Lung (tissue), 17 donors: ENCODE measurements at places on chromosomes 16 and 17. TPM values are rescaled to one million over a fixed set of nuclear protein-coding genes. Genes with fewer than 3 reads are reported as not detected.
A peak's percentile ranks its signal among the peaks of the same experiment; 100 is the strongest.

GRCh38 chr17:50146230-50146926 is 4.1 kb downstream of the PPP1R9B start:
- peaks cover 13% of the 10 kb centered on the region for H3K36me3 ChIP-seq
- H3K4me1 ChIP-seq: peaks cover 20% of the 10 kb centered on the region
- H3K27me3 ChIP-seq: no peaks in the 10 kb centered on the region
- DNase-seq: no peak
- H3K4me3 ChIP-seq: no peak overlapping the region

DNA sequence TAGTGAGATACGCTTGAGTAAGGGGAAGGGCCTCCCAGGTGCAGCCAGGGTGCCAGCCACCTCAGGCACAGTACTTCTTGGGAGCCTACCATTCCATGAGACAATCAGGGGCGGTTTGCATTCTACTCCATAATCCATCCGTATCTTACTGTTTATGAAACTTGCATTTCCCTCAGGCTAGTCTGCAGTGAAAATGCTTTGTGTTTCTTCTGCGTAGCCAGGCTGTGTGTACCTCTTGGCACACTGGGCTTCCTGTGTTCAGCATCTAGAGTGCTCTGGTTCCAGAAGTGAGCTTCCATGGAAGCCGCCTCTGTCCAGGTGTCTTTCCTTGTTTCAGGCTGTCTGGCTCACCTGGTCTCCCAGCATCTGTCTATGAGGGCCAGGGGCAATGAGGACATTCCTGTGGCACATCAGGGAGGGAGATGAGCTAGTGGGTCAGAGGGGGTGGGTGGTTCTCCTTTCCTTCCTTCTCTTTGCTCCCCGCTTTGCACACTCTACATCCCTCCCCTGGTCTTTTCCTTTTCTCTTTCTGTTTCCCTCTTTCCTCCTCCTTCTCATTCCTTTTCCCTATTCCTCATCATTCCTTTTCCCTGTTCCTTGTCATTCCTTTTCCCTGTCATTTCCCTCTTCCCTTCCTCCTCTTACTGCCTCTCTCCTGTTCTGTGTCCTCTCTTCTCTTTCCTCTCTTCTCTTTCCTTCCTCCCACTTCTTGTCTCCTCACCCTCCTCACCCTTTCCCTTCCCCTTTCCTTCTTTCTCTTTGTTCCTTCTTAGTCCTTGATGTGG is 386.5 kb downstream of the CPPED1 start:
- DNase-seq: no peak
- H3K27ac ChIP-seq: no peak overlapping the region
- no peaks in the 10 kb centered on the region for H3K4me1 ChIP-seq
- H3K4me3 ChIP-seq: no peak overlapping the region

GRCh38 chr16:86722970-86723369 is 144.6 kb downstream of the FOXL1 start:
- H3K4me3 ChIP-seq: no peak overlapping the region
- H3K27ac ChIP-seq: no peak overlapping the region
- DNase-seq: peak; percentile 58
- H3K36me3 ChIP-seq: no peaks in the 10 kb centered on the region
- H3K27me3 ChIP-seq: peaks cover 2% of the 10 kb centered on the region

DNA sequence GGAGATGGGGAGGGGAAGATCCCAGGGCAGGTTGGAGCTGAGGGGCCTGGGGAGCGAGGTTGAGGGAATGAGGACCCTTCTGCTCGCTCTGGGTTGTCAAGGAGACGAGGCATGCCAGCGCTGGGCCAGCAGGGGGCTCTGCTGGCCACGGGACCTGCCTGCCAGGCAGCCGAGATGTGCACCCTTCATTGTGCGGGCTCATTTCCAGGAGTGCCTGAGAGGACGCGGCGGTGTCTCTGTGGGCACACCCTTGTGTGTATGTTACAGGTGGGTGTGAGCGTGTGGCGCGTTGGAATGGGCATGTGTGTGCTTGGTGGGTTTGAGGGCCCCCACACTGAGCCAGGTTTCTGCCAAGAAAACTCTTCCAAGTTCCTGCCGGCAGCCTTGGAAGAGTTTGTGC is 15.9 kb downstream of the ARHGAP23 start:
- DNase-seq: peak; percentile 75
- H3K27me3 ChIP-seq: no peaks in the 10 kb centered on the region
- H3K36me3 ChIP-seq: no peaks in the 10 kb centered on the region
- peaks cover 14% of the 10 kb centered on the region for H3K4me1 ChIP-seq
- no peak overlapping the region for H3K4me3 ChIP-seq

DNA sequence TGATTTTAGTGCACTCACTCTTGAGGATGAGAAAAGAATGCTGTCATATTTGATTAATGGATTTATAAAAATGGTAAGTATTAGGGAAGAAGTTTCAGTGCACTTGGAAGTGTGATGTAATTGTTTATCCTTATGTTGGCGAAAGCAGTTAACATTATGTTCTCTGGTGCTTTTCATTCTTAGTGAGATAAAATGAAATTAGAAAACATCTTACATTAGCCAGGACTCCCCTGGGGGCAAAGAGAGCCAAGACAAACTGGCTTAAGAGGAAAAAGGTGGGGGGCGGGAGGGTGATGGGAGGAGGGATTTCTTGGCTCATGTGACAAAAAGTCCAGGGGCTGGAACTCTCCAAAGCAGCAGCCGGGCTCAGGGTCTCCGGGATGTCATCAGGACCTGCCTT is 73.2 kb downstream of the KNOP1 start:
- H3K27ac ChIP-seq: no peak overlapping the region
- H3K36me3 ChIP-seq: peaks cover 26% of the 10 kb centered on the region
- H3K27me3 ChIP-seq: no peaks in the 10 kb centered on the region
- no peaks in the 10 kb centered on the region for H3K4me1 ChIP-seq

- no peaks in the 10 kb centered on the region for H3K27me3 ChIP-seq
- H3K27ac ChIP-seq: no peak overlapping the region
- no peaks in the 10 kb centered on the region for H3K36me3 ChIP-seq
- no peak for DNase-seq
- no peaks in the 10 kb centered on the region for H3K4me1 ChIP-seq
Measured at GRCh38 chr16:81432937-81433557, 11.6 kb upstream of the CMIP start.

GRCh38 chr17:69150333-69150732 is 8.6 kb upstream of the ABCA6 start:
- no peak for DNase-seq
- no peaks in the 10 kb centered on the region for H3K36me3 ChIP-seq
- no peaks in the 10 kb centered on the region for H3K27me3 ChIP-seq
- H3K27ac ChIP-seq: no peak overlapping the region
- no peak overlapping the region for H3K4me3 ChIP-seq

GRCh38 chr17:332558-333322 is 19.9 kb downstream of the RPH3AL start:
- peak overlapping the region; percentile 62 for H3K27ac ChIP-seq
- no peak for DNase-seq
- no peak overlapping the region for H3K4me3 ChIP-seq
- H3K27me3 ChIP-seq: peaks cover 2% of the 10 kb centered on the region

DNA sequence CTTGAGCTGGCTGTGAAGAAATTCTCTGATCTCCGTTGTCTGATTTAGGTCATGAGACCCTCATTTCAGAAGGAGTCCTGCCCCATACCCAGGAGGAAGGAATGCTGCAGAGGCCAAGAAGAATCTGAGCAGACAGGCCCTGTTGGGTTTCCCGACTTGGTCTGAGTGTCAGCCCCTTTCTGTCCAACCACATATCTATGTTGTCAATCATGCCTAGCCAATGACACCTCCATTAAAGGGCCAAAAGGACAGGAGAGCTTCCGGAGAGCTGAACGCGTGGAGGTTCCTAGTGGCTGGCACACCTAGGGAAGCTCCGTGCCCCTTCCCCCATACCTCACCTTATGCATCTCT is 37.8 kb downstream of the PIMREG start:
- H3K36me3 ChIP-seq: peaks cover 2% of the 10 kb centered on the region
- H3K27me3 ChIP-seq: peaks cover 2% of the 10 kb centered on the region

GRCh38 chr17:48725004-48725287 is 2.0 kb downstream of the PRAC2 start:
- no peak for DNase-seq
- no peaks in the 10 kb centered on the region for H3K36me3 ChIP-seq
- no peak overlapping the region for H3K4me3 ChIP-seq
- no peaks in the 10 kb centered on the region for H3K4me1 ChIP-seq
- H3K27me3 ChIP-seq: peaks cover 98% of the 10 kb centered on the region

DNA sequence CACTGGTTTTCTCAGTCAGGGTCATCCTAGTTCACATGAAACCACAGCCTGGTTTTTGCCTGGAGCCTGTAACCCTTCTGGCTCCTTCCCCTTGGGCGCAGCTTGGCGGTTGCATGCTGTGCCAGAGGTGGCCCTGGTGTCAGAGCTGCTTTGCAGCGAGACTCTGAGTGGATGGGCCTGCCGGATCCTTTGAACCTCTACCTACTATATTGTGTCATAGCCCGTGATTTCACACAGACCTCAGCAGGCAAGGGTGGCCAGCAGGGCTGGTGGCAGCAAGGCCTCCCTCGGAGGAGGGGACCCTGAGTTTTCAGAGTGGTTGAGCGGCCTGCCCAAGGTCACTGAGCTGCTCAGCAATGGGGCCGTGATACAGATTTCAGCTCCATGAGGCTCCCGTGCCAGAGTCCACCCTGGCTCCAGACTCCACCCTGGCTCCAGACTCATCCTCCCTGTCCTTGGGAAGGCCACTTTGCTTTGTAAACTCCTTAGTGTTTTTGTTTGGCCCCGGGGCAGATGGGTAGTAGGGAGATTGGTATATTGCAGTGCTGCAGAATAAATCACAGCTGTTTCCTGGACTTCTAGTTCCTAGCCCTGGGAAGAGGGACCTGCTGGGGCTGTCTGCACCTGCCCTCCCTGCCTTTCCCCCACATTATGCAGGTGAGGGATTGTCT is 9.7 kb downstream of the MPRIP start:
- H3K4me1 ChIP-seq: peaks cover 39% of the 10 kb centered on the region
- no peak overlapping the region for H3K4me3 ChIP-seq
- no peak for DNase-seq
- peak overlapping the region; percentile 12 for H3K27ac ChIP-seq

GRCh38 chr17:73743518-73744201 is 99.4 kb upstream of the SDK2 start:
- H3K36me3 ChIP-seq: no peaks in the 10 kb centered on the region
- no peak for DNase-seq
- H3K4me1 ChIP-seq: no peaks in the 10 kb centered on the region
- no peak overlapping the region for H3K4me3 ChIP-seq
- H3K27ac ChIP-seq: no peak overlapping the region

DNA sequence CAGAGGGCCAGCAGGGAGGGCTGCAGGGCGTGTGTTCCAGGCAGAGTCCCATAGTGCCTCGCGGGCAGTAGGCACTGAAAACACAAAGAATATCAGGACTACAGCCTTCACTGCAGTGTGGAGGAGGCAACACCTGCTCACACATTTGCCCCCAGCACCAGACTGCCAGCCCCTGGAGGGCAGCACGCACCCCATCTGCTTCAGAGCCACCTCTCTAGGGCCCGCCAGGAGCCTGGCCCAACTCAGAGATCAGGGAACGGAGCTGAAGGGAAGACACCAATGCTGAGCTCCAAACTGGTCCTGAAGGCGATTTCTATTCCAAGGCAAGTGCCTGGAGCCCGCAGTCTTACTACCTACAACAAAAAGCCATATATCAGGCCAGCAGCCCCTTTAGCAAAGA is 130.3 kb downstream of the ZNF423 start:
- no peaks in the 10 kb centered on the region for H3K27me3 ChIP-seq
- H3K4me1 ChIP-seq: no peaks in the 10 kb centered on the region
- peaks cover 11% of the 10 kb centered on the region for H3K36me3 ChIP-seq
- no peak overlapping the region for H3K4me3 ChIP-seq
- no peak for DNase-seq

DNA sequence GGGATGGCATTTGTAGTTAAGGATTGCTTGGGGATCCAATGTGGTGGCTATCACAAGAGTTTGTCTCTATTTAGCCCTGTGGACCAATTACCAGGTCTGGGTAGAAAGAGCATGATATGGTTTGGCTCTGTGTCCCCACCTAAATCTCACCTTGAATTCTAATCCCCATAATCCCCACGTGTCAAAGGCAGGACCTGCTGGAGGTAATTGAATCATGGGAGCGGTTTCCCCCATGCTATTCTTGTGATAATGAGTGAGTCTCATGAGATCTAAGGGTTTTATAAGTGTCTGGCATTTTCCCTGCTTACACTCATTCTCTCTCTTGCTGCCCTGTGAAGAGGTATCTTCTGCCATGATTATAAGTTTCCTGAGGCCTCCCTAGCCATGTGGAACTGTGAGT is 86.4 kb upstream of the HS3ST4 start:
- H3K4me1 ChIP-seq: no peaks in the 10 kb centered on the region
- no peaks in the 10 kb centered on the region for H3K36me3 ChIP-seq
- H3K27ac ChIP-seq: no peak overlapping the region
- no peaks in the 10 kb centered on the region for H3K27me3 ChIP-seq
- DNase-seq: no peak

FBXW10B gene
- total RNA-seq: 1.00 TPM

GSPT1 gene
- total RNA-seq: 116 TPM

SMYD4 gene
- 14.7 TPM for total RNA-seq

KCTD13 gene
- total RNA-seq: 26.2 TPM

GPR179 gene
- total RNA-seq: 0.17 TPM

ANKRD40CL gene
- total RNA-seq: not detected

NHLRC4 gene
- total RNA-seq: 8.6 TPM

TOX3 gene
- 5.3 TPM for total RNA-seq

SSTR5 gene
- total RNA-seq: not detected
